ENCODE measurements at places on chromosomes 4 and X.
A peak's percentile ranks its signal among the peaks of the same experiment; 100 is the strongest.

DNA sequence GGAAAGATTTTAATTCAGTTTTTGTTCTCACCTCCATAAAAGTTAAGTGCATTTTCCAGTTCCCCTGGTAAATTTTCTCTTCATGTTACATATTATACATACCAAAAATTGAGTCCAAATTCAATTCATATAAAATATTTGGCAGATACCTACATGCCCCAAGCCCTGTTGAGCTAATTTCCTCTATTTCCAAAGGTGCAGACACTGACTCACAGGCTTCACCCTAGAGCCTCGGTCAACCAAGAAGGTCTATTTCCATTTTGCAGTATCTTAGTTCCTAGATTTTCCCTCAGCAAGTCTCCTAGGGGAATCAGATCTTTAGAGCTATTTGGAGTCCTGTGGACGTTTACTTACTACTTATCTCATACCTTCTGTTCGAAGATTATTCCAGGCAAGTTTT, 174.4 kb downstream of the TSPAN5 start:
- no peak for DNase-seq

DNA sequence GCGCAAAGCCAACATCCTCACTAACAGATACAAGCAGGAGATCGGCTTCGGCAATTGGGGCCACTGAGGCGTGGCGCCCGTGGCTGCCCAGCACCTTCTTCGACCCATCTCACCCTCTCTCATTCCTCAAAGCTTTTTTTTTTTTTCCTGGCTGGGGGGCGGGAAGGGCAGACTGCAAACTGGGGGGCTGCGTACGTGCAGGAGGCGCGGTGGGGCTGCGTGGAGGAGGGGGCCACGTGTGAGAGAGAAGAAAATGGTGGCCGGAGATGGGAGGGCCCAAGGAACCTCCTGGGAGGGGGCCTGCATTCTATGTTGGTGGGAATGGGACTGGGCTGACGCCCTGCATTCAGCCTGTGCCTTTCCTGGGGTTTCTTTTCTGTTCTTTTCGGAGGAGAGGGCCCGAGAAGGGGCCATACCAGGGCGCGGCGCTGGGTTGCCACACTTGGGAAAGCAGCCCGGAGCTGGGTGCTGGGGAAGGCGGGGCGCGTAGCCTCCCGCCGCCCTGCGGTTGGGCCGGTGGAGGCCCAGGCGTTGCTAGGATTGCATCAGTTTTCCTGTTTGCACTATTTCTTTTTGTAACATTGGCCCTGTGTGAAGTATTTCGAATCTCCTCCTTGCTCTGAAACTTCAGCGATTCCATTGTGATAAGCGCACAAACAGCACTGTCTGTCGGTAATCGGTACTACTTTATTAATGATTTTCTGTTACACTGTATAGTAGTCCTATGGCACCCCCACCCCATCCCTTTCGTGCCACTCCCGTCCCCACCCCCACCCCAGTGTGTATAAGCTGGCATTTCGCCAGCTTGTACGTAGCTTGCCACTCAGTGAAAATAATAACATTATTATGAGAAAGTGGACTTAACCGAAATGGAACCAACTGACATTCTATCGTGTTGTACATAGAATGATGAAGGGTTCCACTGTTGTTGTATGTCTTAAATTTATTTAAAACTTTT, 4.5 kb downstream of the MID1IP1 start:
- peak; percentile 61 for DNase-seq

- DNase-seq = no peak
Observed at GRCh38 chrX:13939741-13940597, 89.7 kb downstream of the GEMIN8 start.

GRCh38 chr4:126742885-126743284, 889.9 kb upstream of the INTU start:
- DNase-seq = no peak

DNA sequence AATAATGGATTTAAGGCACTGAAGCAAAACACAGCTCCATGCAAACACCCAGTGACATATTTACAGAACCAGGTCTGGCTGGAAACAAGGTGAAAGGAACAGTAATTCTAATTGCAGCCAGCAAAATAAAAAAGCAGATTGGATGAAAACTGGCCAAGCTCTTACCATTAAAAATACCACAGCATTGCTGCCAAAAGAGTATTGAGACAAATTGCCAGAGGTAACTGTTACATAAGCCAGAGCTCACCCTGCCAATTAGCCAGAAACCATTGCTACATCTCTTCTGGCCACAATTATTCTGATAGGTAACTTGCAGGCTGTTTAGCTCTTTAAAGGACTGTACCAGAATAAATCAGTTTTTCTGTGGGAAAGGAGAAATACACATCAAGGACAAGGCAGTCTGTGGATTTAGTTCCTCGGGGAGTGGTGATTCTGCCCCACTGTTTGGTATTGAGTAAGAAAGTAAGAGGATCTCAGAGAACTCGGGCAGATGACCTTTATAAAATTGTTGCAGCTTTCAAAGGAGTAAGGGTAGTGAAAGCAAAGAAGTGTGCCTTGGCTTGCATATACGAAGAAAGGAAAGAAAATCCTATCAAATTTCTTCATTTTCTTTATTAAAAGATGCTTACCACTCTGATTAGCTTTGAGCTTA, 369.5 kb downstream of the PPP3CA start:
- no peak for DNase-seq

GRCh38 chr4:187178084-187178483, 454.4 kb upstream of the FAT1 start:
- DNase-seq = no peak
